ENCODE measurements at places on chromosomes 4 and X.

- no peak for DNase-seq
Observed at GRCh38 chr4:152919826-152920225, 16.3 kb upstream of the FHDC1 start.

DNA sequence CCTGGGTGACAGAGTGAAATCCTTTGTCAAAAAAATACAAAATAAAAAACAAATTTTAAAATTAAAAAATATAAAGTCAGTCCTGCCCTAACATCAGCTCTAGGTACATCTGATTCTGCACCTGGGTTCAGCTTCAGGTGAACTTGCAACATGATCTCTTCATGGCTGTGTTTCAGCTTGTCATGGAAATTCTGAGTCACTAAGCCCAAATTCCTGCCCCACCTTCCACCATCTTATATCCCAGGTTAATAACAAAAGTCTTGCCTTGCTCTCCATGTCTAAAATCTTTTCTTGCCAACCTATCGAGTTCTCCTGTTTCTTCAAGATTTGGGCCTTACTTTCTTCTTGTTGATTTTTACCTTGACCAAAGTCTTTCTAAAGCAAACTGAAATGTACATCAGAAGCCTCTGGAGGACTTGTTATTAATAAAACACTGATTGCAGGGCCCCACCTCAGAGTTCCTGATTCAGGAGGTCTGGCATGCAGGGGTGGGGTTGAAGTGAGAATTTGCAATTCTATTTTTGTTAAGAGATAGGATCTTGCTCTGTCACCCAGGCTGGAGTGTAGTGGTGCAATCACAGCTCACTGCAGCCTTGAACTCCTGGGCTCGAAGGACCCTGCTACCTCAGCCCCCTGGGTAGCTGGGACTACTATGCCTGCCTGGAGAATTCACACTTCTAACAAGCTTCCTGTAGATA is 125.8 kb upstream of the VCX3A start:
- DNase-seq: no peak

DNA sequence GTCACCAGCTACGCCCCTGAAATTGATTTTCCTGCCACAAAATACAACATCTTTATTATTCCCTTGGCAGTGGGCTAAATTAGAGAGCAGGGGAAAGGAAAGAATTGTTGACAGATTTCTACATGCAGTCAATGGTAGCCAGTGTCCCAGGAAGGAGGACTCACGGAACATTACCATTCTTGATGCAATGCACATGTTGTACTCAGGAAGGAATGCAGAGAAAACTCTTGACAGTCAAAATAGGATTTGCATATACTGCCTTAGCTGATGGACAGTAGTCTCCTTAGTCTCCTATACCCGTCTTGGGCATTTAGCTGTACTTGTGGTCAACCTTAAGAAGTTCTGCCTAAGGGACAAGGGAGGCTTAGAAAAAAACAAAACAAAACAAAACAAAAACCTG is 158.0 kb upstream of the GYPA start:
- DNase-seq: no peak

DNA sequence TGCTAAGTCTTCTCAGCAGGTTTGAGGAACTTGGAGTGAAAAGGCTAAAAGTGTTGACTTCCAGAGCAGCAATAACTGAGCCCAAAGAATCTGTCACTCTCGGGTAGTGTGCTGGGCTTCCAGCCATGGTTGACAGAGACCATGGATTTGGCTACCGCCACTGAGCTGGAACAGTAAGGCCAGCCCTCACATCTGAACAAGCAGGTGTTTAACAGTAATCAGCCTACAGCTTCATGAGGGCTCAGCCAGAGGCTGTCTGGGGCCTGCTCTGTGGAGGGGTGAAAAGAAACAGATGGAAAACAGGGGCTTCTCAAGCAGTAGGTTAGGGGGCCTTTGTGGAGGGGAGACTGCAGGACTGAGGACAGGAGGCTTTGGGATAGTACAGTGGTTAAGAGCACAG is 14.9 kb downstream of the RASL11B start:
- no peak for DNase-seq

- DNase-seq: no peak
Observed at GRCh38 chrX:151085207-151085606, 91.2 kb upstream of the GPR50 start.

GRCh38 chrX:155864655-155865054 is 16.5 kb upstream of the VAMP7 start:
- DNase-seq: no peak

GRCh38 chrX:18537524-18537923 is 112.1 kb downstream of the CDKL5 start:
- no peak for DNase-seq

- DNase-seq: no peak
Observed at GRCh38 chrX:17405225-17405969, 30.4 kb downstream of the NHS start.

GRCh38 chrX:139121616-139122286 is 408.8 kb upstream of the F9 start:
- no peak for DNase-seq

GRCh38 chrX:132631579-132632232 is 142.9 kb upstream of the MBNL3 start:
- no peak for DNase-seq

GRCh38 chr4:24229978-24230377 is 340.1 kb upstream of the PPARGC1A start:
- no peak for DNase-seq

DNA sequence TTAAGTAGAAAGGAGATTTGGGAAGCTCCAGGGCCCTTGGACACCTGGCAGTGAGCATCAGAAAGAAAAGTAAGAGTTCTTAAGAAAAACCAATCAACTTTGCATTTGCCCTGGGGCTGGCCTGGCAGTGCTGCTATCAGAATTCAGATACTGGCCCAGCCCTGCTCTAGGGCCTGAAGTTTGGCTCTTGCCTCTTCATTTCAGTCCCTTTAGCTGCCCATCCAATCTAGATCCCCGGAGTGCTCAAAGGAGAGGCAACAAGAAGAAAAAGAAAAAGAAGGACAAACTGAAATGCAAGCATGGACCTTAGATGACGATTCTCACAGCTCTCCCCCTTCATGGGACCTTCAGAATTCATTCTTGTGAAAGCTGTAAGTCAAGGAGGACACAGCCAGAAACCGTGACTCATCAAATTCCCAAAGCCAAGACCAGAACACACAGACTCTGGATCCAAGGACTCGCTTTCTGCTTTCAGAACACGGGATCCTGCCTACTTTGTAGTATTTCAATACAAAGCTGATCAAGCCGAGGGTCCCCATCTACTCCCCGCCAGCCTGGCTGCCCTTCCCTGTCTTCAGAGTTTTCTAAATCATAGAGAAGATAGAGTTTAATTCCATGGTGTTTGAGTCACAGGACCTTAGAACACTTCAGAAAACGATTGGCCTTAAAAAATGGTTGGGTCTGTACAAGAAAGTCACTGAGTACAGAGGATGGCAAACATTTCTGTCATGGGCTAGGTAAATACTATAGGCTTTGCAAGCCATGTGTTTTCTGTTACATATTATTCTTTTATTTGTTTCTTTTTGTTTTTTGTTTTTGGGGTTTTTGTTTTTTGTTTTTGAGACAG is 103.7 kb downstream of the RBM47 start:
- no peak for DNase-seq

DNA sequence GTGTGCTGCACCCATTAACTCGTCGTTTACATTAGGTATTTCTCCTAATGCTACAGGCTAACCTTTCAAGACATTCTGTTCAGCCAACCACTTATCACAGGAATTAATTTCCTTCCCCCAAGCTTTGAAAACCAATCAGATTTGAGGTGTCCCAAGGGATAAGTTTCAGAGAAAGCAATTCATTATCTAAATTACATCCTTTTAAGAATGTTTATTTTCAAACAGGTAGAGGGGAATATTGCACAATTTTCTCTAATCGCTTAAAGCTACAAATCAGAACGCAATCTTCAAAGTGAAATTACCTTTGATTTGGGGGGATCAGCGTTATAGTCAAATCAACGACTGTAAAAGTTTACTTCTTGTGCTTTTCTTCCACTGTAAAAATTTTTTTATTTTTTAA is 1.6 kb downstream of the CLOCK start:
- DNase-seq: no peak

DNA sequence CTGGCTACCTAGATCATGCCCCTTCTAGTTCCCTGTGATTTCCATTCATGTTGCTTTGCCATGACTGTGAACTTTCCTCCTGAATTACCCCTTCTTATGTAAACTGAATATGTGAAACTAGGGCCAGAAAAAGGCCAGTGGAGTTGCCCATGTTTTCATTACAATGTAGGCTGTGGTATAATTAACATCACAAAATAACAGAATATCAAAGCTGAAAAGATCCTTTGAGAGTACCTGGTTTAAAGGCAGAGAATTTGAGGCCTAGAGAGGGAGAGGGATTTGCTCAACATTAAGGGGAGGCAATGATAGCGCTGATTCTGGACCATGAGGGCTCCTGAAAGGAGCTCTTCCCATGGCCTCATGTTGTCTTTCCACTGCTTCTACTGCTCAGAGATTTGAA is 392.2 kb downstream of the OPHN1 start:
- no peak for DNase-seq

DNA sequence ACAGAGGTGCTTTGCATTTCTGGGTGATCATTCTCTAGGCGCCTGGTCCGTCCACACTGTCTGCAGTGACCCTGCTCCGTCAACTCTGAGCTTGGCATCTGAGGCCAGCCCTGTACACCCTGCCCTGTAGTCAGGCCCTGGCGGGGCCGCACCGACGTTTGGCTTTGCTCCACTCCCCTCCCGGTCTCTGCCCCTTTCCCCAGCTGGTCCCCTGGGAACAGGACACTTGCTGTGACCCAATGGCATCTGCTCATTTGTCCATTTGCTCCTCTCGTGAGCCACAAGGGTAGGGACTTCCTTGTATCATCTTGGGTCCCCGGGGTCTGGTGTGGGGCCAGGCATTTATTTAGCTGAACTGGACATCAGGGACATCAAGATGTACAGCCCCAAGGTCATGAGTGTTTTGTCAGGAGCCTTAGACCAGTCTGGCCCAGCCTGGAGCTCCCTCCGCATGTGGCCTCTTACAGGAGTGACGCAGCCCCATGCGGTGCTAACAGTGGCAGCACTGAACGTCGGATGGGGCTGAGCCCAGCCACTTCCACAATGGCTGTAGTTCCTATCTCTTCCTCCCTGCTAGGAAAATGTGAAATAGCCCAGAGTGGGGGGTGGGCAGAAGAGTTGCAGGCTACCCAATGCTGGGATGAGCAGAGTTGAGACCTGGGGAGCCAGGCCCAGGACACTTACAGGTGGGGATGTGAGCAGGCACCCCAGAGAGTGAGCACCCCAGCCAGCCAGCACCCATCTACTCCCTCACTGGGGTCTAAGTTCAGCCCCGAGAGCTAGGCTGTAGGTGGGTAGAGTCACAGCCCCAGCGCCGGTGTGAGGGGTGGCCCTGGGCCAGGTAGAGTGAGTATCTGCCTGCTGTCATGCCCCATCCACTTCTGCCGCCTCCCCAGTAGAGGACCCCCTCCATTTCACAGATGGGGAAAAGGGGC is 2.0 kb upstream of the SH3BP2 start:
- DNase-seq: no peak

DNA sequence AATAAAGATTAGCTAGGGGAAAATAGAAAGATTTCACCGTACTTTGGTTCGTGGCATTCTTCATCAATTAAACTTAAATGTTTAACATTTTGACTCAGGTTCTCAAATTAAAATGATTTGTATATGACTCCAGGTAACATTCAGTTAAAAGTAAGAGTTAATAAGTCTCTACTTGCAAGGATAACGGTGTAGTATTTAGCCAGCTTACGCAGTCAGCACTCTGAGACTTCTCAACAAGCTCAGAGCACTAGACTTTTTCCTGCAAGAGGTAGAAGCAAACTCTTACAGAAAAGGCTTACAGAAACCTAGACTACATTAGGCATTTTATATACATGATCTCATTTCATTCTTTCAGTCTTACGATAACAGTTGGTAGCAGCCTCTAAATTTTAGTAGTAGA is 96.4 kb upstream of the PPARGC1A start:
- no peak for DNase-seq

GRCh38 chr4:39043861-39044363 is 11.7 kb upstream of the TMEM156 start:
- no peak for DNase-seq

GRCh38 chr4:70365479-70365878 is 4.9 kb downstream of the SMR3A start:
- no peak for DNase-seq

- no peak for DNase-seq
Observed at GRCh38 chr4:185122681-185123345, 20.3 kb upstream of the SLC25A4 start.

GRCh38 chr4:8168832-8169598 is 10.4 kb upstream of the ABLIM2 start:
- DNase-seq: no peak

DNA sequence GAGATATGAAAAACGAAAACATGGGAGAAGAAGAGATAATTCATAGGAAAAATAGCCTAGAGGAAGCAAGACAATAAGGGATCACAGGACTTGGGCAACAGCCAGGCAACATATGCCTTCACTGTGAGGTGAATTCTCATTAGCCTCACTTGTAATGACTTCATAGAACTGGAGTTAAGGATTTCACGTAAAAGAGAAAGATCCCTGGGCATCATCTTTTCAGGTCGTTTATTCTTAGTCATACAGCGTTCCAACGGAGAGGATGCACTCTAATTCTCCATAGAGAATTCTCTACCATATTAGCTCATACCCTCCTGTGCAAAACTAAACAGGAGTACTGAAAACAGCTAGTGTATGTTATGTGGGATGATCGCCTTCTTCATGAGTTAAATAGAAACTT is 1.4 kb downstream of the PRKG2 start:
- no peak for DNase-seq

DNA sequence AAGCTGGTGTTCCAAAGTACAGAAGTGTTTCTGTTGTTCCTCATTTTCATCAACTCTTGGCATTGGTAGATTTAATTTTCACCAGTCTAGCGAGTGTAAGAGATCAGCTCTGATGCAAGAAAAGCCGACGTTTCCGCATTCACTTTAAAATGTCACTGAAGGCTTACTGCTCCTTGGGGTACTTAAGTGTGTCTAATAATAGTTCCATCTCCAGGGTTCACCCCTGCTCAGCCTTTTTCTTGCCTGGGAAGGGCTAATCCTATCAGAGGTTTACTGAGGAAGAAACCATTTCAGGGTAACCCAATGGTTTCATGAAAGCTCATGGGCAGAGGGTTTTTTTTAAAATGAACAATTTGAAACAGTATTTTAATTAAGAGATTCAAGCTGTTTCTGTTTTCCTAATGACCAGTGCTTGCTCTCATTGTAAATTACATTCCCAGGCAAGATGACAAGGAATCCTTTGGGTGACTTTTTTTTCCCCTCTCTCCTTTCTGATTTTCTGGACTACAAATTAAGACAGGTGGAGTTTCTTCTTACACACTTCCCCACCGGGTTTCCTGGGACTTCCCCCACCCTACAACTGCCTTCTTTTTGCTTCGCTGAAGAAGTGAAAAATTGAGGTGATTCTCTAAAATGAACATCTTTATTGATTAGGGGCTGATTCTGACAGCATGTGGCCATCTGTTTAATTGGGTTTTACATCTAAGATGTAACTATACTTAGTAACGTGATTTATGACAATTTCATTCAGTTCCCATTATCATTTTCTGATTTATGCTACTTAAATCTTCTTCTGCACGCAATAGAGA is 78.7 kb upstream of the CBLL2 start:
- no peak for DNase-seq

GRCh38 chr4:162322054-162322453 is 158.3 kb upstream of the FSTL5 start:
- no peak for DNase-seq

All from activated gamma-delta T cell treated with anti-CD3 and anti-CD28 coated beads, Interleukin-2, amount 50 U/mL, for 16 hours (primary cell).